ENCODE measurements at places on chromosomes 6 and 20.

- peak; percentile 72 for DNase-seq
Observed at GRCh38 chr20:50992733-50993457, 30.0 kb downstream of the KCNG1 start.

- peak; percentile 72 for DNase-seq
Observed at GRCh38 chr6:106512048-106512967, 117.0 kb downstream of the RTN4IP1 start.

GRCh38 chr20:46279103-46279502, 29.2 kb downstream of the CDH22 start:
- no peak for DNase-seq

GRCh38 chr6:129510950-129511349, 199.0 kb downstream of the ARHGAP18 start:
- no peak for DNase-seq

GRCh38 chr20:52124821-52125220, 66.8 kb downstream of the ZFP64 start:
- DNase-seq, result no peak

DNA sequence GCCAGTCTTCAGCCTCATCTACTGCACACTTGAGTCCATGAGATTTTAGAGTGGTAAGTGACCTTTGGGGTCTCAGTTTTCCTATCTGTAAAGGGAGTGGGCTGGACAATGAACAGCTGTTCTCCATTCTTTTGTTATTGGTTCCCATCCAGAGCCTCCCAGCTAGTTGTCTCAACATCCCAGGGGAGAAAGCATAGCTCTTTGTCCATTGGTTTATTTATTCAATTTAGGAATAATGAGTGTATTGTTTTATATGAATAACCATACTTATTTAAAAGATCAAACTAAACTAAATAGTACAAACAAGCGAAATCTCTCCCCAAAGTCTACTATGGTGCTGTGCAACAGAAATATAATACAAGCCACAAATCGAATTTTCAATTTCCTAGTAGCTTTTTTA, 13.7 kb downstream of the PIGT start:
- DNase-seq, result no peak

DNA sequence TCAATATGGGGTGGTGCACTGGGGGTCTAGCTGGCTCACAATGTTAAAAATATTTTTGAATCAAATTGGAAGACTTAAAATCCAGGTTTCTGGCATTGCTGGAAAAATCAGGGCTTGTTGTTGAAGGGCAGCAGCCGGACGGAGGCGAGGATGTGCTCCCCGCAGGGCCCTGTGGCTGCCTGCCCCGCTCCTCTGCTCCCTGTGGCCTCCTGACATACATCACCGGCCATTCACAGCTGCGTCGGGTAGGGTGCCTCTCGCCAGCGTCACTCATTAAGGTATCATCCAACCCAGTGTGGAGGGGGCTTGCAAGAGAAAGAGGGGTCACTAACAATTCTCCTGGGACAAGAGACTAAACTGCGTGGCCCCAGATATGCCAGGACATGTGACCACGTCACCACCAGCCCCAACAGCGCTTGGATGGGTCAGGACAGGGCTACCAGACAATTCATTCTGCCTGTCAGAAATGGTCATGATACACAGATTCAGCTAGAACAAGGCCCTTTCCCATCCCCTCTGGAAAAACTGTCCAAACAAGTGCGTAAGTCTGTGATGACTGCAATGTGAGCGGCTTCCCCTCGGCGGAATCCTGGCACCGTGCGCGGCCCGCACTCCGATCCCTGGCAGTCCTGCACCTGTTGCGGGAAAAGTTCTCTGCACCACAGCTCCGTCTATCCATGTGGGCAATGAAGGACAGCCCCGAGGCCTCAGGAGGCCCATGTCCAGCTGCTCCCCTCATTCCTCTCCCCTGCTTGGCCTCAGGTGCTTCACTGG, 12.0 kb downstream of the GATA5 start:
- DNase-seq, result no peak

DNA sequence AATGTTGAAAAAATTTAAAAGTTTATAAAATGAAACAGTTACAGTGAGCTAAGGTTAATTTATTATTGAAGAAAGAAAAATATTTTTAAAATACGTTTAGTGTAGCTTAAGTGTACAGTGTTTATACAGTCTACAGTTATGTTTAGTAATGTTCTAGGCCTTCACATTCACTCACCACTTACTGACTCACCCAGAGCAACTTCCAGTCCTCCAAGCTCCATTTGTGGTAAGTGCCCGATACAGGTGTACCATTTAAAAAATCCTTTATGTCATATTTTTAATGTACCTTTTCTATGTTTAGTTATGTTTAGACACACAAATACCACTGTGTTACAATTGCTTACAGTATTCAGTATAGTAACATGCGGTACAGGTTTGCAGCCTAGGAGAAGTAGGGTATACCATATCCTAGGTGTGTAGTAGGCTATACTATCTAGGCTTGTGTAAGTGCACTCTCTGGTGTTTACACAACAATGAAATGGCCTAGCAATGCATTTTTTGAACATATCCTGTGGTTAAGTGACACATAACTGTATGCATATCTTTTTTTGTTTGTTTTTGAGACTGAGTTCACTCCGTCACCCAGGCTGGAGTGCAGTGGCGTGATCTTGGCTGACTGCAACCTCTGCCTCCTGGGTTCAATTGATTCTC, 26.3 kb downstream of the FLRT3 start:
- no peak for DNase-seq

GRCh38 chr20:64006902-64007301, 26.0 kb downstream of the PRPF6 start:
- DNase-seq, result no peak

DNA sequence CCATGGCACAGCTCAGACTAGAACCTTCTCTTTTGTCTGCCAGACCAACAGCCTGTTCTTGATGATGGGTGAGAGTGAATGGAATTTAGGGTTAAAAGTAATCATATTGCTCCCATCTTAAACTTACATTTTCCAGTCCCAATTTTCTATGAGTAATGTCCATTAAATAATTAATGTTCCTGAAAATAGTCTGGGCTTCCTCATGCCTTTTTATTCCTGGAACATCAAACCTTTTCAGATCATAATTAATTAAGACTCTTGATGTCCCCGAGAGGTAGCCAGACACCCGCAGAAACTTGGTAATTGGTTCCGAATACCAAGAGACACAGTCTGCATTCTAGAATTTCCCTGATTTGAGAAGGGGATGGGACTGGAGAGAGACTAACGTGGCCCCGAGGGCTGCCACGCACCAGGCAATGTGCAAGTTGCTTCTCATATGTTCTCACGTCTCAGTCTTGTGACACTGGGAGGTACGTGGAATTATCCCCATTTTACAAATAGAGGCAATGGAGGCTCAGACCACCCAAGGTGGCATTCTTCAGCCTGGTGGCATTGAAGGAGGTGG, 78.6 kb upstream of the TOX2 start:
- DNase-seq, result no peak

DNA sequence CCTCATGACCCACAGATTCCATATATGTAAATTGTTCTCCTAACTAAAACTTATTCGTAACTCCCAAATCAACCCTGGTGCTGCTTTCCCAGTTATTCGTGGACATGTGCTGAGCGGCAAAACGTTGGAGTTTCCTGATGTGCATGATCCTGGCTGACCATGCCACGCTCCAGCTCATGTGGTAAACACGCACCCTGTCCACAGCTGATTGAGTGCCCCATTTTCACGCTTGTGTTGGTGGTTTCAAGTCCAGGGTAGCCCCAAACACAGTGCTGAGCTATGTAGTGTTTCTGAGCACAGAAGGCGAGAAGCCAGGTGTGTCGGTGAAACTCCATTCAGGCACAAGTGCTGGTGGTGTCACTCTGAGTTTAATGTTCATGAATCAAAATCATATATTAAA, 19.1 kb upstream of the FOXC1 start:
- DNase-seq, result peak; percentile 4

DNA sequence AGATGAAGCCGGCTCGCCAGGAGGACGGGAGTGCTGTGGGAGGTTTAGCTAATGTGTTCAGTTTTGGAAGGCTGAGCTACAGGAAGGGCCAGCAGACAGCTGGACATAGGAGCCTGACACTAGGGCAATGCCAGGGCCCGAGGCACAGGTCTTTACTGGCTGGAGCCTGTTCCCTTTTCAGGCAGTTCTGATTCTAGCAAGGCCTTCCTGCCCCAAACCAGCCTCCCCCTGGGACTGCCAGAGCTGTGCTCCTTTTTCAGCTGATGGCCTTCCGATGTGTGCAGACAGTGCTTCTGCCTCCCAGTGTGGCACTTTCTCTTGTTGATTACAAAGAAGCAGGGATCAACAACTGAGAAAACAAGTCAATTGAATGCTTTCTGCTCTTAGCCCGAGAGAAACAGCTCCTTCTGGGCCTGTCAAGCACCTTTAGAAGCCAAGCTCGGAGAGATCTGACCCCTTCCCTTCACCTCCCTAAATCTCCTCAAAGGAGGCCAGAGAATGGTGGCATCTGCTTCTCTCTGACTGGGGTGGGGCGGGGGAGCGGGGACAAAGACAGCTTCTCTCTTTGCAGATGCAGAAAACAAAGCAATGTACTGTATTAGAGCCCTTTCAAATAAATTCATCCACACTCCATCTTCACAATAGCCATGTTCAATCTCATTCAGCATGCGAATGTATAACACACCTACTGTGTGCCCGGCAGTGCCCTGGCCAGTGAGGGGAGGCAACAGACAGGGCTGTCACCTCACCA, 63.2 kb downstream of the RAB44 start:
- DNase-seq, result no peak

- DNase-seq, result no peak
Observed at GRCh38 chr6:157346373-157346772, 23.1 kb upstream of the TMEM242 start.

GRCh38 chr20:13238001-13238653, 17.1 kb downstream of the ISM1 start:
- DNase-seq, result no peak

DNA sequence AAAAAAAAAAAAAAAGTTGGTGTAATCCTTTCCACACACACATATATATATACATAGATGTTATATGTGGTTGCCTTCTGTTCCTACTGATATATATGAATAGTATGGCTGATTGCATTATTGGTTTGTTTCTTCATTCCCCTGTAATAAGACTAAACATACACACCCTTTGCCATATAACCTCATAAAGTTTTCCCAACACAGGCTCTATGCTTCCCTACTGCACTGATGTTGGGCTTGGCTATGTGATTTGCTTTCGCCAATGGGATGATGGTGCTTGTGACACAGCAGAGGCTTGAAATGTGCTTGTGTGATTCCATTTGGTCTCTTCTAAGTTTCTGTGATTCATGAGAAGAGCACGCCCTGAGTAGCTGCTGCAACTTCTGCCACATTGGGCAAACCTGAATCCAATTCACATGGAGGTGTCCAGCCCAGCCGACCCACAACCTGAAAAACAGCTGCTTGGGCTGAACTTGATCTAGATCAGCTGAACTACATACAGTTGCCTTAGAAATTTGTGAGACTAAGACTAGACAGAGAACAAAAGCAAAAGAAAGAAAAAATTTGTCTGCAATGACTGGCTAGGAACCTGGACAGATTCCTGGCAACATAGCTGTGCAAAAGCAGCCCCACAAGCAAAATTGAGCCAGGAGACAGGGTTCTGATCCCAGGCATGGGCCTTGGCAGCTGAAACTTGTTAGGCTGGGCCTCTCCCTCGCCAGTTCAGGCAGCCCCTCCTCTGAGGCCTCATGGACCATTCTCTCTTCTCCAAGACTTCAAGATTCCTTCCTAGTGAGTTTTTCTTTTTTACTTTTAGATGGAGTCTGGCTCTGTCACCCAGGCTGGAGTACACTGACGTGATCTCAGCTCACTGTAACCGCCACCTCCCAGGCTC, 13.4 kb upstream of the TBC1D20 start:
- DNase-seq, result no peak

- DNase-seq, result no peak
Observed at GRCh38 chr20:19429538-19429937, 217.1 kb downstream of the SLC24A3 start.

DNA sequence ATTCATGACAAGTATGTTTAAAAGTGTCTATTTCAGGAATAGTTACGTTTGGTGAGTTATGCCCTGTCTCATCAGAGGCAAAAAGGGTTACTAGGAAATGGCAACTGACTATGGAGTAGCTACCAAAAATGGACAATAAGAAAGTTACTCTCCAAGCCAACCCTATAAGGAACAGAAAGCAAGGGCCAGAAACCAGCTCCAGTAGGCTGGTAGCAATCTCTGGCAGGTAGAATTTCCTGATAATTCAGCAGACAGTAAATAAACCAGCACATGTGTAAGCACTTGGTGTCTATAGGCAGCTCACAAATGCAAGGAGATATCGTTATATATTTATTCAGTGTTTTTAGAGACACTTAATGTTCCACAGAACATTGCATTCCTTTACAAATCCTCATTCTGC, 20.3 kb downstream of the SOX4 start:
- DNase-seq, result no peak

- DNase-seq, result no peak
Observed at GRCh38 chr20:53580376-53581111, 13.1 kb downstream of the ZNF217 start.

GRCh38 chr6:105611606-105612005, 208.7 kb upstream of the PREP start:
- DNase-seq, result no peak

- DNase-seq, result no peak
Observed at GRCh38 chr20:61935926-61936700, 129.6 kb downstream of the TAF4 start.

- DNase-seq, result no peak
Observed at GRCh38 chr6:127976111-127976510, 75.3 kb upstream of the THEMIS start.

DNA sequence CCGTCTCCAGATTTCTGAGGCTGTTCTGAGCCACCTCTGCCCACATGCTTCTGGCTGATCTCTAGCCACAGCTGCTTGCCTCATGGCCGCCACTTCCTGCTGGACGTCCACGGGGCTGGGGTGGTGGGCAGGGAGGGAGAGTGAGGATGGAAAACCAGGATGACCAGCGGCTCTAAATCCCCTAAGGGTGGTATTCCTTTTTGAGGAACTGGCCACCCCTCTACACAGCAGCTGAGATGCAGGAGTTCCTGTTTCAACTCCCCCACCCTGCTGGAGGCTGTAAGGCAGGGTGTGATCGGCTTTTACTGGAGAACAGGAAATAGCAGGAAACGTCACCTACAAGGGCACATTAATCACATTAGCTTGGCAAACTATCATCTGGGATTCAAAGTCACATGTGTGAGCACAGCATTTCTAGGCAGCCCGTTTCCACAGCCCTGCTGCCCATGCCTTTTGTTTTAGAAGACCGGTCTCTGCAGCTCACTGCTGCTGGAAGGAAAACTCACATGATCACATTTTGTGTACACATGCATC, 181.6 kb upstream of the ECI2 start:
- peak; percentile 23 for DNase-seq

- DNase-seq, result peak; percentile 74
Observed at GRCh38 chr20:25859649-25860530, 163.2 kb upstream of the ZNF337 start.

- no peak for DNase-seq
Observed at GRCh38 chr6:90997076-90997475, 410.2 kb upstream of the MAP3K7 start.

- peak; percentile 5 for DNase-seq
Observed at GRCh38 chr6:34240329-34241248, 3.9 kb downstream of the HMGA1 start.

DNA sequence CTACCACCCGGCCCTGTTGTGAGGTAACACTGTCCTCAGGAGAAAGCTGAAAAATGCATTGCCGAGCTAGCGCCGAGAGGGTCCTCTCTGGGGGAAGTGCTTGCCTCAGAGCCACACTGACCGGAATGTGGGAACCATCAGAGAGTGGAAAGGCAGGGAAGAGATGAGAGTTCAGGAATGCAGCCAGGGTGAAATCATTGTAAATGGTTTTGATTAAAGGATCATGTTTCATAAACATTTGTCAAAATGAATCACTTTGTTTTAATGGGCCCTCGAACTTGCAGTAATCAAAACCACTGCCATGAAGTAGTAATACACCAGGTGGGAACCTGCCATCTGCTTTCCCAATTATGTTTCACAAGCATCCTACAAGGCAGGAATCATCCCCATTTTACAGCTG, 16.9 kb upstream of the IL17F start:
- DNase-seq, result no peak

Measured in D341Med (cell line).